Karpas-422 (cell line): ENCODE measurements at places on chromosomes 16 and 17. TPM values are rescaled to one million over a fixed set of nuclear protein-coding genes. Genes with fewer than 3 reads are reported as not detected.

DNA sequence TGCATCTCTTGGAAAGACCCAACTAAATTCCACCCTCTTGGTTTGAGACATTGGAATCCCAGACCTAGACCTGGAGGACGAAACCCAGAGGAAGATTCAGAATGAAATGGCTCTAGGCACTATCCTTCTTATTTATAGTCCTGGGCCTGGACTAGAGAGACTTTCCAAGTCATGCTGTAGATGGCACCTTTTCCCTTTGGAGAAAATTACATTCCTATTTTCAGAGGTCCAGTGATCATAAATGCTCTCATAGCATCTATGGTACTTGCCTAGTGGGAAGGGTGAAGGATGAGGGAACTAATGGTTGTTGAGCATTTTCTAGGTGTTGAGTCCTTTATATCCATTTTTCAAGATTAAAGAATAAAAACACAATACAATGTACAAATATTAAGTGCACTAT is 37.1 kb downstream of the SPACA3 start:
- DNase-seq, result no peak
- H3K36me3 ChIP-seq, result no peaks in the 10 kb centered on the region
- no peak overlapping the region for H3K4me3 ChIP-seq
- H3K4me1 ChIP-seq, result no peaks in the 10 kb centered on the region
- H3K27me3 ChIP-seq, result no peaks in the 10 kb centered on the region

- DNase-seq, result no peak
- H3K4me1 ChIP-seq, result no peaks in the 10 kb centered on the region
- no peak overlapping the region for H3K4me3 ChIP-seq
- no peaks in the 10 kb centered on the region for H3K27me3 ChIP-seq
Observed at GRCh38 chr16:51134269-51134812, 16.7 kb downstream of the SALL1 start.

- H3K36me3 ChIP-seq, result no peaks in the 10 kb centered on the region
- H3K27ac ChIP-seq, result no peak overlapping the region
- H3K4me3 ChIP-seq, result no peak overlapping the region
Observed at GRCh38 chr17:66946251-66946650, 18.3 kb upstream of the CACNG4 start.

DNA sequence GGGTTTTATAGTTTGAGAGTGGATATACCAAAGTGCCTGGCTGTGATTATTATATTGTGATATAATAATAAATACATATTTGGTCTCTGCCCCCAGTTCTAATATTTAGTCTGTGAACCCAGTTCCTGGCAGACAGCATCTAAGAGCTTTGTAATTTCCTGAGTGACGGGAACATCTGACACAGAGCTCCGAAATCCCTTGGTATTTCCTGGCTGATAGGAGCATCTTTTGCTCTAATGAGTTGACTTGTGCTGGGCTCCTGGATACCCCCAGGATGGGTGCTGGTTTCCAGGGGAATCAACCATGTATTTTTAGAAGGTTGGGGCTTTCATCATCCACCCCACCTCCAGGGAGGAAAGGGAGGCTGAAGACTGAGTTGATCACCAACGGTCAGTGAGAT is 187.3 kb downstream of the CDH13 start:
- no peak overlapping the region for H3K4me3 ChIP-seq
- no peaks in the 10 kb centered on the region for H3K4me1 ChIP-seq
- no peaks in the 10 kb centered on the region for H3K36me3 ChIP-seq
- H3K27me3 ChIP-seq, result no peaks in the 10 kb centered on the region
- DNase-seq, result no peak

DNA sequence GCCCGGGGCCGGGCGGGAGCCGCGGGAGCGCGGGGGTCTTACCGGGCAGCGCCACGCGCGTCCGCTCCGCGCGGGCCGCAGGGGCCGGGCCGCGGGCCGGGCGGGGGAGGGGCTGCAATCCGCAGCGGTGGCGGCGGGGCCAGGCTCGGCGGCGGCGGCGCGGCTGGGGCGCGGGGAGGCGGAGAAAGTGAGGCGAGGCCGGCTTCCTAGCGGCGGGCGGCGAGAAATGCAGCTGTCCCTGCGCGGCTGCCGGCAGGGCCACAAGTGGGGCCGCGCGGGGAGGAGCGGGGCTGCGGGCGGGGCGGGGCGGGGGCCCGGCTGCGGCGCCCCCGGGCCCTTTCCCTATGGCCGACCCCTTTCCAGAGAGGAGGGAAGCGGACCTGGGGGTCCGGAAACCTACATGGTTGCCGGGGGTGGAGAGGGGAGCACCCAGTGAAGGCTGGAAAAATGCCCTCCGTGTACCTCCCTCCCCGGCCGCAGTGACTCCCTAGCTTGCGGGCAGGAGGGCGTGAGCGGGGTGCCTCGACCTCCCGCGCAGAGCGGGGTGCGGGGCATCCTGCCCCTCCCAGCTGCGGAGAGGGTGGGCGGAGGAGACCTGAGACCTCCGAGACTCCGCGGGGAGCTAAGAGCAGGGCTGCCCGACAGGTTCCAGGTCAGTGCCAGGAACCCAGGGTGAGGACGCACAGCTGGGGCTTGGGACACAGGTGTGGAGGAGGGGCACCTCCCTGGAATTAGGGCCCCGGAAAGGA is at the start of gene CUEDC1:
Gene CUEDC1, minus strand, starts transcription at position 230 of the 749 bp plus-strand sequence. CDS start 69,848 bp downstream, outside the sequence.
- peaks cover 43% of the 10 kb centered on the region for H3K4me1 ChIP-seq
- H3K36me3 ChIP-seq, result no peaks in the 10 kb centered on the region
- H3K27ac ChIP-seq, result no peak within 1 kb of the TSS
- DNase-seq, result peak; percentile 80

DNA sequence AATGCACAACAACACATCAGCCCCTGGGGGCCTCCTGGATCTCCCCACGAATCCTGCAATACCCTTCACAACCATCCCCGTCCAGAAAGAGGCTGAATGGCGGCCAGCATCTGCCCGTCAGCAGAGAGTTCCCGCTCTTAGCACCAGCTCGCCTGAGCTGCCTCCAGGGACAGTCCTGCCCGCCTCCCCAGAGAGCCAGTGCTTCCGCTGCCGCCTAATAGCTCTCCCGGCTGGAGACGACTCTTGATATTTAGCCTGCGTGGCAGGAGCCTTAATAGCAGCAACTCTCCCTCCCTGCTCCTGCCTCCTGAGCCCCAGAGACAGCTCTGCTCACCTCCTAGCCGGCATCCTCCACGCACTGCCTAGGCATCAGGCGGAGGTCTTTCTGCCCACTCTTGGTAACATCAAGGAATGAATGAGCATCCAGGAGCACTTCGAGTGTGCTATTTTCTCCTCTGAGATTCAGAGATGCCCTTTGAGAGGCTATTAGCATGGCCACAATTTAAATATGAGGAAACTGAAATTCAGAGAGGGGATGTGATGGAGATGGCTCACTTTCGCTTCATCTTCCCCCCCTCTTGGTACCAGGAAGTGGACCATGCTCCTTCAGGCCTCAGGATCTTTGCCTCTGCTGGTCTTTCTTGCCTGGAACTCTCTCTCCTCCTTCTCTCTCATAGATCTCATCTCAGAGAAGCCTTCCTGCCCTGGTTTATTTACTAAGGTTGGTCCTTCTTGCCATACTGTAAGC is 67.9 kb downstream of the RAI1 start:
- no peaks in the 10 kb centered on the region for H3K36me3 ChIP-seq
- H3K27me3 ChIP-seq, result no peaks in the 10 kb centered on the region
- H3K4me1 ChIP-seq, result peaks cover 74% of the 10 kb centered on the region
- DNase-seq, result peak; percentile 95
- H3K4me3 ChIP-seq, result peak overlapping the region; percentile 70

DNA sequence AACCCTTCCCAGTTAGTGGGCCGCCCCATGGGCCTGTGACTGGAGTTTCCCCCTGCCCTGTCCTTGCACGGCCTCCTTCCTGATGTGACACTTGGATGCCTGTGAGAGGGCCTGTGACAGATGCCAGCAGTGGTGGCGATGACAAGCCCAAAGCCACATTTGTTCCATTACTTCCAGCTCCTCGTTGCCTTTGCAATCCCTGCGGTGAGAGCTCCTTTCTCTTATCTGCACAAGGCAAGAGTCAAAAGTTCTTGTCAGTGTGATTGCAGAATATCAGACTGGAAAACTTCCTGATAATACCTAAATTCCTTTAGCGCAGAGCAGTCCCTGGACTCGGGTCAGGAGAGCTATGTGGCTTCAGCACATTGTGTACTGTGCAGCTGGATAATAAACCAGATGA is 54.4 kb upstream of the ARHGAP44 start:
- H3K27ac ChIP-seq, result no peak overlapping the region
- H3K4me3 ChIP-seq, result no peak overlapping the region
- H3K27me3 ChIP-seq, result no peaks in the 10 kb centered on the region
- no peaks in the 10 kb centered on the region for H3K36me3 ChIP-seq

- H3K4me3 ChIP-seq, result no peak overlapping the region
- H3K27ac ChIP-seq, result no peak overlapping the region
- H3K27me3 ChIP-seq, result peaks cover 4% of the 10 kb centered on the region; the same call in 1 of the 2 replicates
- H3K36me3 ChIP-seq, result no peaks in the 10 kb centered on the region
Observed at GRCh38 chr17:48584223-48584741, 5.8 kb downstream of the HOXB3 start.

- H3K4me3 ChIP-seq, result no peak overlapping the region
- H3K27ac ChIP-seq, result no peak overlapping the region
- DNase-seq, result no peak
- H3K27me3 ChIP-seq, result no peaks in the 10 kb centered on the region
Observed at GRCh38 chr16:86884390-86884650, 306.0 kb downstream of the FOXL1 start.

- H3K27ac ChIP-seq, result no peak overlapping the region
- no peaks in the 10 kb centered on the region for H3K27me3 ChIP-seq
- no peaks in the 10 kb centered on the region for H3K36me3 ChIP-seq
- H3K4me3 ChIP-seq, result no peak overlapping the region
- no peak for DNase-seq
- no peaks in the 10 kb centered on the region for H3K4me1 ChIP-seq
Observed at GRCh38 chr16:546909-547770, 13.1 kb upstream of the PRR35 start.

DNA sequence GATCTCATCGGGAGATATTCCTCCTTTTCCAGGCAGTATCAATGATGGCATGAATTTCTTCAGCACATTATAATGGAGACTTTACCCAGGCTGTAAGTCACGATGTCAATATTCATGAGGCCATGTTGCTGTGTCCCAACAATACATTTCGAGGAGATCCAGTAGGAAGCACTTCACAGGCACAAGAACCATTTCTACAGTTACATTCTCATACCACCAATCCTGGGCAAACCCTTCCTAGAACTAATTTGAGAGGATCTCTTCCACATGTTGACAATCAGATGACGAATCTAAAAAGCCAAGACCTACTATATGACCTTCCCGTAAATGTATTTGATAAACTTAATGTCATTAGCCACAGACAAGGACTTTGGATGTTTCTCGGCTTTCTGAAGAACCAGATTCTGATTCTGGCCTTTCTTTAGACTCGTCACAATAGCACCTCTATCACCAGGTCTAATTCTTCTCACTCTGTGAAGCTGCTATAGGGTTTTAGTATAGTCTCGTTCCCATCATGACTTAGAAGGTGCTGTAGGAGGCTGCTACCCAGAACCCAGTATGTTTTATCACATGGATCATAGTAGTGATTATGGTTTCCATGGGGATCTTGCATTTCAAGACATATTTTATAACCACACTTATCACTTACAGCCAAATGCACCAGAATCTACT is 40.2 kb downstream of the C16orf87 start:
- peak overlapping the region; percentile 78 for H3K4me3 ChIP-seq
- H3K27me3 ChIP-seq, result no peaks in the 10 kb centered on the region
- H3K36me3 ChIP-seq, result peaks cover 14% of the 10 kb centered on the region

DNA sequence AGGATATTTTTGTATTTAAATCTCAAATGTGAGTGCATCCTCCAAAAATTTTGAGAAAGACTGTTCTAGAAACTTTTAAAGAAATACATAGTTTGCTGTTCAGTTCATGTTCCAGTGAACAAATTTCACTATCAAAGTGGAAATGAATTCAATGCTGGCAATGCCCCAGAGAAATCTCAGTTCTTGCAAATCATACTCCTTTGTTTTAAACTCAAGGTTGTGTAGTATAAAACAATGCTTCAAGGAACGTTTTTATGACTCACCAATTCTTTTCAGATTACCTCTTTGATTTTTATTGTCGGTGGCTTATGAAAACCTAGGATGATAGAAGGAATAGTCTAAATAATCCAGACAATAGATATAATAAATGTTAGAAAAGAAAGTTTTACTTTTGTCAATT is 17.6 kb downstream of the LPCAT2 start:
- no peaks in the 10 kb centered on the region for H3K27me3 ChIP-seq
- no peaks in the 10 kb centered on the region for H3K4me1 ChIP-seq
- no peak overlapping the region for H3K27ac ChIP-seq
- DNase-seq, result no peak

DNA sequence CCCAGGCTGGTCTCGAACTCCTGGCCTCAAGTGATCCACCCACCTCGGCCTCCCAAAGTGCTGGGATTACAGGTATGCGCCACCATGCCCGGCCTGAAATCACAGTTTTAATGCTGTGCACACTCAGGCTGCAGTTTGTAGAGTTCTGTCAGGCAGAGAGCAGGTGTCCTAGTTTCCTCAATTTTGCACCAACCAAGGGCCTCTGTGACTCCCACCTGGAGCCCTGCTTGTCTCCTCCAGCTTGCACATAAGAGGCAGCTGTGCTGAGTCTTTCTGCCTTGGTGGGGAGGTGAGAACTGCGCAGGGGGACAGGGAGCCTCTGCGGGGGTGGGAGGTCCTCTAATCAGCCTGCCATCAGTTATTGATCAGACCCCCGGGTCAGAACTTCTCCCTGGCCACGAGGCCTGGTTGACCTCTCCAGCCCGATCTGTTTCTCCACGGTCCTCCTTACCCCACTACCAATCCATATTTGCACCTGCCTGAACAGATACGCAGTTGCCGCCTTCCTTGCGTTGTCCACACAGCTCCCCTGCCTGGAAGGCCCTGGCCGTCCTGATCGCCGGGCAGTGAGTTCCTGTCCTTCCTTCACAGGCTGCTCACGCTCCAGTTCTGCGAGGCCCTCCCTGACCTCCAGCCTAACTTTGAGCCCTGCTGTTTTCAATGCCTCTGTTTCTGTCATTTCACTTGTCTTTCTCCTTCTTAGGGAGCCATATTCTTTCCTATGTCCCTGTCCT is 48.1 kb upstream of the SIAH1 start:
- no peak for DNase-seq
- peaks cover 20% of the 10 kb centered on the region for H3K4me1 ChIP-seq
- H3K36me3 ChIP-seq, result no peaks in the 10 kb centered on the region
- no peak overlapping the region for H3K27ac ChIP-seq

GRCh38 chr17:81426393-81427172 is 31.3 kb downstream of the BAHCC1 start:
- DNase-seq, result no peak
- H3K27ac ChIP-seq, result no peak overlapping the region
- no peaks in the 10 kb centered on the region for H3K27me3 ChIP-seq
- H3K4me1 ChIP-seq, result no peaks in the 10 kb centered on the region

The KRT15 gene
- not detected in 2 replicates for total RNA-seq

The TNRC6A gene
- 27.2 and 72.4 TPM in 2 replicates for total RNA-seq

The NME2 gene
- total RNA-seq, result 737 and 848 TPM in 2 replicates

The CIBAR2 gene
- total RNA-seq, result not detected in 2 replicates

The TNK1 gene
- total RNA-seq, result 0.75 and 3.8 TPM in 2 replicates

The ANKFN1 gene
- not detected in 2 replicates for total RNA-seq

The CDT1 gene
- 20.4 and 40.3 TPM in 2 replicates for total RNA-seq

The TBC1D3I gene
- not detected in 2 replicates for total RNA-seq
